ENCODE measurements at places on chromosomes 6 and 20.

DNA sequence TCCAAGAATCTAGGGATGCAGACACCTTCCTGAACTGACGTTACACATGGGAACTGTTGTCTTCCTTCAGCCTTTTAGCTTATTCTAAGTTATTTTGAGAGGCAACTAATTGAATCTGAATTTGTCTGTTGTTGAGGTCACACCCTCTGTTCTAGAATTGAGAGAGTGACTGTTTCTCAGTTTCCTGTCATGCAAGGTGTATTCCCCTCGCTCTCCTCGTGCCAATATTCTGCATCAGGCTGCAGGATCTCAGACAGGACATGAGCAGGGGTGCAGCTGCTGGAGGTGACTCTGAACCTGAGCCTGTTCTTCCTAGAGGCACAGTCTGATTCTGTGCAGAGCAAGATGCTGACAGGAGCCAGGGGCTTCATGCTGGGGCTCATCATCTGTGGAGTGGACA lies 52.5 kb downstream of the HLA-DPB1 start:
- no peak for DNase-seq

- DNase-seq, result no peak
These were observed 760.6 kb upstream of the CHD6 start for GRCh38 chr20:42378826-42379225.

- DNase-seq, result no peak
These were observed 146.2 kb downstream of the KHDC1L start for GRCh38 chr6:73078908-73079610.

DNA sequence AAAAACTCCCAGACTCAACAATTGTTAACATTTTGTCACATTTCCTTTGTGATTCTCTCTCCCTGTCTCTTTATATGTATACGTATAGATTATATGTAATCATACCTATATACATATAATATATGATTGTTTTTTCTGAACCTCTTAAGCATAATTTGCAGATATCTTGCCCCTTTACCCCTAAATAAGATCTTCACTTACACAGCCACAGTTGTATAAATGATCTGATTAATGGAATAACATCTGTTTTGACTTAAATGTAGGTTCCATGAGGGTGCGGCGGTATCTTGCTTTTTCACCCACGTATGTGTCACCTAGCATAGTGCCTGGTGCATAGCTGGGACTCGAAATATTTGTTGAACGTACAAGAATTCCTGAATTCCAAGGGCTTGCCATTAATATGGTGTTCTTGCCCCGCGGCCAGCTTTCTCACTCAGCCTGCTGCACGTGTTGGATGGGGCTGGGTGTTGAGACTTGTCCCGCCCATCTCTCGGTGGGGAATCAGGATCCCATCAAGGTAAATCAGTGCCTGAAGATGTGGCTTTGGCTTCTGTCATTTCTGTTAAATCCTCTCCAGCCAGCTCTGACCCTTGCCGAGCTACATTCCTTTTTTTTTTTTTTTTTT lies 10.4 kb upstream of the MANBAL start:
- DNase-seq, result no peak

DNA sequence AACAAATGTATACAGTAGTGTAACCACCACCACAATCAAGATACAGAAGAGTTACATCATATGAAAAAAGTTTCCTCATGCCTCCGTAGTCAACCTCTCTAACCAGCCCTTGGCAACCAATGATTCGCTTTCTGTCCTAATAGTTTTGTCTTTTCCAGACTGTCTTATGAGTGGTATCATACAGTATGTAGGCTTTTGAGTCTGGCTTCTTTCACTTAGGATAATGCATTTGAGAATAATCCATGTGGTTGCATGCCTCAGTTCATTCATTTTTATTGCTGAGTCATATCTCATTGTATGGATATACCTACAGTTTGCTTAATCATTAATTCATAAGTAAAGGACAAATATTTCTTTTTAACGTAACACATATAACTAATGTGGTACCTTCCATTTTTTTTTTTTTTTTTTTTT lies 86.4 kb upstream of the RIPOR2 start:
- DNase-seq, result peak; percentile 43

- DNase-seq, result peak; percentile 91
These were observed 272.3 kb downstream of the KHDC1L start for GRCh38 chr6:72952808-72953630.

DNA sequence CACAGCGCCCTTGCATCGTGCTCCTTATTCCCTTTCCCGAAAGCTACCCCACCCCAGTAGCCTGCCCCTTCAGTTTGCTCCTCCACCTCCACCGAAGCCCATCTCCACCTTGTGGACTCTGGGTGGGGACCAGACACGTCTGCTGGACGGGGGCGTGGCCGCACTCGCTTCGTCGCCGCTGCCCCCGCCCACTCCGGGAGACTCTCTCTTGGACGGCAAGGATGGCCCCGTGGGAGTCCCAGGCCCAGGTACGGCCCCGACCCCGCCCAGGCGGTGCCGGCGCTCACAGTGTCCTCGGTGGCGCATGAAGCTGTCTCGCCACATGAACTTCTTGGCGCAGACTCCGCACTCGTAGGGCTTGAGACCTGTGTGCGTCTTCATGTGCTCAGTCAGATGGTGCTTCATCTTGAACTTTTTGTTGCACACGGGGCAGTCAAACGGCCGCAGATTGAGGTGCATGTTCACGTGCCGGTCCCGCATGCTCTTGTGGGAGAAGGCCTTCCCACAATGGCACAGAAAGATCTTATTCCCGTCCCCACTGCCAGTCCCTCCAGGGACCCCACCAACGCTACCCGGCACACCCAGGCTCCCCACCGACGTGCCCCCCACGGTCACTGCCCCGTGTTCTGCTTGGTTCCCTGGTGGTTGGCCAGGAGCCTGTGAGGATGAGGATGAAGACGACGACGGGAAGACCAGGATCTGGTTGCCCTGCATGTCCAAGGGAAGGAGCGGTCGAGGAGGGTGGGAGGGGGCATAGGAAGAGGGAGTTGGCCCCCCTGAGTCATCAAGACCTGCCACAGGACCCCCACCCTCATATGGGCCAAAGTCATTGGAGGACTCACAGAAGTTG lies 1.3 kb upstream of the TAPBP start:
- peak; percentile 37 for DNase-seq

DNA sequence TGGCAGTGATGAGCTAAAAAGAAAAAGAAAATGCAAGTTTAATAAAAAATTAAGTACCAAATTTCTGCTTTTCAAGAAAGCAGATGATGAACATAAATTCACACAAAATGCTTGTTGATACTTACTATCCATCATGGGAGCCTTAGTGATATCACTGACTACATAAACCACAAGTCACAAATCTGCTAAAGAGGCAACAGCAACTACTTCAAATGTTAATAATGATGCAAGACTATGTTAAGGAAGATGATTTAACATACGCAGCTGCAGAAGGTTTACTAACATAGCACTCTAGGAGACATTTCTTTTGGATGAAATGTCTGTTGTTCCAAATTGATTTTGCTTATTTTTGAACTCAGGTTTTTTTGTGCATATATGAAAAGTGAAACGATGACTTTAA lies 18.6 kb downstream of the FYN start:
- no peak for DNase-seq

- no peak for DNase-seq
These were observed 199.7 kb downstream of the FOXC1 start for GRCh38 chr6:1809291-1809988.

GRCh38 chr6:16653226-16653625 lies 108.0 kb downstream of the ATXN1 start:
- DNase-seq, result no peak

GRCh38 chr6:69378326-69378725 lies 418.5 kb downstream of the LMBRD1 start:
- DNase-seq, result no peak

DNA sequence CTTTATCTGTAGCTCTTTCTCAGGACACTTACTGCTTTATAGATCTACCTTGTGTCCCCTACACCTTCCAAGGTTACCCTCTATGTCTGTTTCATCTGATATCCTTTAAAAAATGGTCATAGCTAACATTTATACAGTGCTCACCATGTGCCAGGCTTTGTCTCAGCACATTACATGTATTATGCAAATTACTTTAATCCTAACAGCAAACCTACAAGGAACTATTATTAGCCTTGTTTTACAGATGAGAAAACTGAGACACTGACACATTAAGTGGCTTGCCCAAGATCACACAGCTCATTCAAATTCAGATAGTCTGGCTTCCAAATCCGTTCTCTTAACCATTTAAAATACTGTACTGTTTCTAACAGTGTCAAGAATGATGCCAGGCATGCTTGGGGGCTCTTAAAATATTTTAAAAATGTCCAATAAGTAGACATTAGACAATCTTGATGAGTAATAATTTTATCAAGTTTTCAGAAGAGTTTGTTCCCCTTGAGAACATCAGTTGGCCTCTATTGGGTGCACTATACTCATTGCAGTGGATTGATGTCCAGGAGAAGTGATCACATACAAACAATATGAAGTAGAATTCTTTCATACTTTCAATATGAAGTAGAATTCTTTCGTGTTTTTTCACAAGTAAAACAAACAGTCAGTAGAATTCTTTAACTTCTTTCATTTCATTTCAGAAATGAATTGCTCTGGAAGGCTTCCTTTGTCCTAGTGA lies 69.6 kb downstream of the DNAH8 start:
- no peak for DNase-seq

- no peak for DNase-seq
These were observed 71.3 kb downstream of the EFHC1 start for GRCh38 chr6:52491203-52492069.

- no peak for DNase-seq
These were observed 445.3 kb upstream of the FLRT3 start for GRCh38 chr20:14782731-14783130.

DNA sequence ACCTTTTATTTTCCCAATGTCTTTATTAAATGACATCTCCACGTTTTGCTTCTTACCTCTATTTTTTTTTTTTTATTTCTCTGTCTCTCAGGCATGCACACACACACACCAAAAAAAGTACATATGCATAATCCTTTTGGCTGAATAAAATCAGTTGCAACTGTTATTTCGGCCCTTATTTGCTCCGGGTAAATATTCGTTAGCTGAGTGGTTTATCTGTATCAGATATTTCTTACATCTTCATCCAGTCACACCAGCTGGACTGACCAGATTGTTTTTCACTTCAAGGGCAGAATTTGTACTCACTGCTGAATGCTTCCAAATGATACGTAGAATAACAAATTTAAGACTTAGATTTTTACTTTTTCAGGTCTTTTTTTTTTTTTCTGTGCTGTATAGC lies 45.5 kb downstream of the PTPN1 start:
- DNase-seq, result no peak

All from kidney tubule cell (primary cell).